GM23338 (cell line): ENCODE measurements at places on chromosomes 2 and 18. TPM values are rescaled to one million over a fixed set of nuclear protein-coding genes. Genes with fewer than 3 reads are reported as not detected.

SCYGR5 gene
- not detected in 2 replicates for total RNA-seq

- no peak for DNase-seq
Measured at GRCh38 chr2:151860613-151861146, 32.5 kb upstream of the ARL5A start.

- peak; percentile 46 for DNase-seq
Measured at GRCh38 chr2:45138904-45139303, 129.7 kb upstream of the SIX2 start.

DNA sequence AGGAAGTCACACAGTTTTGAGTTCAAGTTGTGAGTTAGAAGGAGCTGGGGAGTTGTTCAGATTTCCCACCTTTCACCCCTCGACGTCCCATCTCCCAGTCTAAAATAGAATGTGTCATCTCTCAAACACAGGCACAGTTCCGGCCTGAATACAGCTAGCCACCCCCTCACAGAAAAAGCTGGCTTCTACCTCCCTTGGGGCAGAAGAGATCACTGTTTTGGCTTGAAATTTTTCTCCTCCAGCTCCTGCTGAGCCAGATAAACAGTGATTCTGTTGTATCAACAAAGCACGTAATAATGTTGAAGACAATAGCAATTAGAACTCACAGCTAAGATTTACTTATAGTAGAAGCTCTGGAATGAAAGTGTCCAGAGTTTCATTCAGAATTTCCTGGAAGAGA lies 74.7 kb downstream of the KIAA2012 start:
- DNase-seq, result no peak

GRCh38 chr2:221610255-221610654 lies 38.2 kb upstream of the EPHA4 start:
- no peak for DNase-seq
